ENCODE measurements at places on chromosomes 2 and 18.

DNA sequence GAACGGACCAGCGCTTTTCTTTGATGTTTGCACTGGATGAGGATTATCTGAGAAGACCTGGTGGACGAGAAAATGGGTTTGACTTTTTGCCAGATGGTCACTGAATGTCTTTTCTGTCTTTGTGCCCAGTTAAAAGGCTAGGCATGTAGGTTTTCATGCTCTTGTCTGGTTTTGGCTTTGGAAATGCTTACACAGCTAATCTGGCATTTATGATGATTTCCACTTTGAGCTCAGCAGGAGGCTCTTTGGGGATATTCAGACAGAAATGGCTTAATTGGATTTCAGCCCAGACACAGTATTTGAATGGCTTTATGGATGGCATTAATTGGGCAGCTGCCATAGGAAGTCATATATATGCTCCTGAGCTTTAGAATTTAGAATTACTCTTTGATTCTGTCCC is 59.6 kb downstream of the NCK2 start:
- no peak for DNase-seq

DNA sequence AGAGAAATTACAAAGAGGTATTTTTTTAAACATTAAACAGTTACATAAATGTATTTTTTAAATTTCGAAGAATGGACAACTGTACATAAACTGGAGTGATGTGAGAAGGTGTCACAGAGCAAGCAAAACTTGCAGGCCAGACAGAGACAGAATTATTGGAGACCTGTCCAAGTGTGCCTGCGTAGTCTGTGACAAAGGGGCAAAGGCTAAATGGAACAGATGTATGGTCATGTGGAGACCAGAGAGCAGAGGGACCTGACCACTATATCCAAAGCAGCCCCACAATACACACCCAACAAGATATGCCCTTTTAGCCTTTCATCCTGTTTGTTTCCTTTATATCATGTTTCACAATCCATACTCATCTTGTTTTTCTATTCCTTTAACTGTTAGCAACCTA is 225.3 kb upstream of the VWC2L start:
- DNase-seq: no peak

DNA sequence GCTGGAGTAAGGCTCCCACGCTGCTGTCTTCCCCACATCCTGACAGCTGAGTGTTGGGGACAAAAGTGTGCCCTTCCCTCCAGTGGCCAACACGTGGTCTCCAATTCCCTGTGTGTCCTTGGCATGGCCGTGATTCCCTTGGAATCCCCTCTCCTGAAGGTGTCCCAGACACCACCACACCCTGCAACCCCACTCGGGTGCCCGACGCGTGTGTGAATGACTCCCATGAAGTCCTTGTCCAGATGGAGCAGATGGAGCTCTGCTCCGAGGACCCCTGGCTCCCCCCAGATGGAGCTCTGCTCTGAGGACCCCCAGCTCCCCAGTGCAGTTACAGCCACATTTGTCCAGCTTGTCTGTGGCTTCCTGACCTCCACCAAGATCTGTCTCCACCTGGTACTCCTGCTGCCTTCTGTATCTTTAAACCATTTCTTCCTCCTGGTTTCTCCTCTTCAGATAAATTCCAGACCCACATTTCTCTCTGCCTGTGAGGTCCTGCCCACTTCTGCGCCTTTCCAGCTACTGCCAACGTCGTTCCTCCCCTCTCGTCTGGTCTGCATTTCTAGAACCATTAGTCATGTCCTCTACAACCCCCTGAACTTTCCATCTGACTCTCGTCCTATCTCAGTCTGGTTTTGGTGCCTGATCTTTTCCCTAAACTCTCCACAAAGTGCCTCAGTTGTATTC is 86.8 kb upstream of the PXDN start:
- no peak for DNase-seq

DNA sequence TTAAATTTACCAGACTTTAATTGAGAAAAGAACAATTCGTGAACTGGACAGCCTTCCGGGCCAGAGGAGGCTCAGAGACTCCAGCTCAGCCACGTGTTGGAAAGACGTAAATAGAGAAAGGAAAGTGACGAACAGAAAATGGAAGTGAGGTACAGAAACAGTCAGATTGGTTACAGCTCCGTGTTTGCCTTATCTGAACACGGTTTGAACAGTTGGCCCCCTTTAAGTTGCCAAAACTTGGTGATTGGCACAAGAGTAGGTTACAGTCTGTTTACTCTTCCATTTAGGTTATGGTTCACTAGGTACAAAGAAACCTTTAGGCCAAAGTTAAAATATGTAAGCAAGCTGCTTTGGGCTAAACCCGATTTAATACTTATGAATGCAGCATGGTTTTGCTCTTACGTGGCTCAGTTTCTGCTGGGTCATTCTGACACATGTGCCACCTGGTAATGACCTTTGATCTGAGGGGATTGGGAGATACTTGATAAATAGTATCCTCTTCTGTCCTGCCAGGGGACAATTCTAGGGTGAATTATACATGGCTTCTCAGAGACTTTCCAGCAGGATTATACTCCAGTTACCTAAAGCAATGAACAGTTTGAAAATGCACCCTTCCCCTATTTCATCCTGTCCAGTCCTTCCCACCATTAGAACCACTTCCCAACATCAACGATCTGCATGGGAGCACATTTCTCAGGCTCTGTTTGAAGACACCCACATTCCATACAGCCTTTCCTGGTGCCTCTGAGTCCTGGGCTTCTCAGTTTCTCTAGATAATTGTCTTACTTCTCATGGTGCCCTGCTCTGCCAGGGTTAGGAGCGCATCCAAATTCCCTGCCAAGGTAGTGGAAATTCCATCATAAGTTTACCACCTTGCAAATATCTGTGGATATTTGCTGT is 65.1 kb upstream of the TGIF1 start:
- no peak for DNase-seq

DNA sequence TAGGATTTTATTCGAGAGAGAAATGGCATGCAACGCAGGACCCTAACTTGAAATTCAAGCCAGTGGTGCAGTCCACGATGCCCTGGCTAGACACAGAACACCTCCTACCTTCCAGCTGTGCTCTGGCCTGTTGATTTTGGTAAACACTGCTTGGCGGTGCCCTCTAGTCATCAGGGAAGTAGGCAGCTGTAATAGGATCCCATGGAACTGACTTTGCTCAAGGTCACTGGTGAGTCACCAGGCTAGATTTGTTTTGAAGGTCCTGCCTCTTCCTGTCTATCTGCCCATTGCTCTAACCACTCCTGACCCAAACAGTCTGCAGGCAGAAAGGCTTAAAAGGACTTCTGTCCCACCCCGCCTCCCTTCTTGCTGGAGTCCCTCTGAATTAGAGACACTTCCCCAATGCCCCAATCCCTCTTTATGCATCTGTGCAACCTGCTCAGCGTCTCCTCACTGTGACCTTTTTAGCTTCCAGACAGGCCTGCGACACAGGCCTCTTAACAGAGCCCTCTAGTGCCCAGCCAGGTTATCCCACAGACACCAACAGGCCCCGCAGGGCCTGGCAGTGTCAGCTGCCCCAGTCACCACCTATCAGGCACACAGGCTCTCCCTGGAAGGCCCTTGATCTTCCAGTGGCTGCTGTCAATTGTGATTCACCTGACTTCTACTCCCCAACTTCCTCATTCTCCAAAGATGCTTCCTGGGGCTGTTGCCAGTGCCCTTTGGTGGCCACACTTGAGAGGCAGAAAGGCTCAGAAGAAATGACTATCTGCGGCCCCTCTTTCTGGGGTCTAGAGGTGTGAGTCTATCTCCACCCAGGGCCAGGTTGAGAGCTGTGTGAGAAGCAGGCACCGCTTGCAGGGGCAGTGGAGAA is 5.2 kb downstream of the TMEM127 start:
- DNase-seq: peak; percentile 95

DNA sequence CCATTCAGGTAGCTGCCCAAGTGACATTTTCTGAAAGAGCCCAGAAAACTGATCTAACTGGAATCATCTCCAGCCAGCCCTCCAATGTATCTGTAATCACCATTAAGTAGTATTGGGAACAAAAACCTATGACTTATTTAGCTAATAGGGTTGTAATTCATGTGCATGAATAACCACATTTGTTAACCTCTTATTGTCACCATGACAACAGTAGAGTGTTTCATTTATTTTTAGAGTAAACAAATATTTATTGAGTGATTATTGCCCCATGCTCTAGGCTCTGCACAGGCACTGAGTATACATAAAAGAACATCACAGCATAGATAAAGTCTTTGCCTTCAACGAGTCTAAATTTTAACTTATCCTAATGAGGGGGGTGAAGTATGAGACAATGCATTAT is 265.4 kb upstream of the UBE2E3 start:
- no peak for DNase-seq

DNA sequence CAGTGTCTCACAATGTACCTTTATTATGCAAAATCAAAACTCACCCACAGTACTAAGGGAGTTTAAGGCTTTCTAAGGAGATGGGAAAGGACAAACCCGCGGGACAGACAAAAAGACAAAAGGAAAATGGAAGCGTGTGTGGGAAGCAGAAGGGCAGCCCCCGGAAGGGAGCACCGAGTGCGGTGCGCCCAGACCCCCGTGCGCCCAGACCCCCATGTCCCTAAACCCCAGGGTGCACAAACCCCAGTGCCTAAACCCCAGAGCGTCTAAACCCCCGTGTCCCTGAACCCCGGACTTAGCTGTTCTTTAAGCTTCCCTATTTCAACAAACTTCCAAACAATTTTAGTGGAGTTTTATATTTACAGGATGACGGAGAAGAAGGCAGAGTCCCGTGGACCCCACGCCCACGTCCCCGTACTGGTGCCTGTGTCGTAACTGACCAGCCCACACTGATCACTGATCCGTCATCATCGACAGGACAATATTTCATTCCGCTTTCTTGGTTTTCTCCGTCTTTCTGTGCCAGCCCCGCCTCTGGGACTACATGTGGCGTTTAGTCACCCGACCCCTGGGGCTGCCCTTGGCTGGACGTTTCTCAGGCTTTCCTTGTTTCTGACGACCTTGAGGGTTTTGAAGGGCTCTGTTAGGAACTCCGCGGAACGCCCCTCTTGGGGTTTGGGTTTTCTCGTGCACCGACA is 76.9 kb downstream of the RTP5 start:
- DNase-seq: no peak

DNA sequence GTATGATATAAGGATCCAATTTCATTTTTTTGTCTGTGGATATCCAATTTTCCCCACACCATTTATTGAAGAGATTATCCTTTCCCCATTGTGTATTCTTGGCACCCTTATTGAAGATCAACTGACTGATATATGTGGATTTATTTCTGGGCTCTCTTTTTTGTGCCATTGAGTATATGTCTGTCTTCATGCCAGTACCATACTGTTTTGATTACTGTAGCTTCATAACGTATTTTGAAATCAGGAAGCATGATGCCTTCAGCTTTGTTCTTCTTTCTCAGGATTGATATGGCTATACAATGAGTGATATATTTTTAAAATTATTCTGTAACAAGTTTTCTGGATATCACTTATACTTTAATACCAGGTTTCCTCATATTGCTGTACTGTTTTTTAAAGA is 58.1 kb upstream of the DLX2 start:
- no peak for DNase-seq

DNA sequence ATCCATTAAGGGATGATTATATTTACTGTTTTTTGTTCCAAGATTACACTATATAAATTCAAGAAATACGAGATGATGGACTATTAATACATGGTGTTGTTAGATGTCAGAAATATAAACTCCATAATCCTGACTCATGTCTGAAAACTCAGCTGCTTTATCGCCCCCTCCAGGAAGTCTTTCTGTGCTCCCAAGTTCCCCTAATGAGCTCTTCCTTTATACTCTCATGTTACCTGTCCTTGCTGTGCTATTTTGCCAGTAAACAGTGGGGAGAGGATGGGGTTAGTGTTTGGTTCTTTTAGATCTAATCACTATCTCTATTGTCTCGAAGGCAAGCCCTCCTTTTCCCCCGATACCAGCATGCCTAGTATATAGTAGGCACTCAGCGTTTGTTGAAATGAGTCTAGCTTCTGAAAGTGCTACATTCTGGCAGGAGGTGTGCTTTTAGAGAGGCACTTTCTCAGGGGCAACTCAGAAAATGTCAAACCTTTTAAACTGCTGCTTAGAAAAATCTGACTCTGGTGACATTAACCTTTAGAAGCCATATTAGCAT is 21.4 kb upstream of the BARD1 start:
- DNase-seq: no peak

- no peak for DNase-seq
Measured at GRCh38 chr18:34697233-34697632, 12.9 kb upstream of the DTNA start.

DNA sequence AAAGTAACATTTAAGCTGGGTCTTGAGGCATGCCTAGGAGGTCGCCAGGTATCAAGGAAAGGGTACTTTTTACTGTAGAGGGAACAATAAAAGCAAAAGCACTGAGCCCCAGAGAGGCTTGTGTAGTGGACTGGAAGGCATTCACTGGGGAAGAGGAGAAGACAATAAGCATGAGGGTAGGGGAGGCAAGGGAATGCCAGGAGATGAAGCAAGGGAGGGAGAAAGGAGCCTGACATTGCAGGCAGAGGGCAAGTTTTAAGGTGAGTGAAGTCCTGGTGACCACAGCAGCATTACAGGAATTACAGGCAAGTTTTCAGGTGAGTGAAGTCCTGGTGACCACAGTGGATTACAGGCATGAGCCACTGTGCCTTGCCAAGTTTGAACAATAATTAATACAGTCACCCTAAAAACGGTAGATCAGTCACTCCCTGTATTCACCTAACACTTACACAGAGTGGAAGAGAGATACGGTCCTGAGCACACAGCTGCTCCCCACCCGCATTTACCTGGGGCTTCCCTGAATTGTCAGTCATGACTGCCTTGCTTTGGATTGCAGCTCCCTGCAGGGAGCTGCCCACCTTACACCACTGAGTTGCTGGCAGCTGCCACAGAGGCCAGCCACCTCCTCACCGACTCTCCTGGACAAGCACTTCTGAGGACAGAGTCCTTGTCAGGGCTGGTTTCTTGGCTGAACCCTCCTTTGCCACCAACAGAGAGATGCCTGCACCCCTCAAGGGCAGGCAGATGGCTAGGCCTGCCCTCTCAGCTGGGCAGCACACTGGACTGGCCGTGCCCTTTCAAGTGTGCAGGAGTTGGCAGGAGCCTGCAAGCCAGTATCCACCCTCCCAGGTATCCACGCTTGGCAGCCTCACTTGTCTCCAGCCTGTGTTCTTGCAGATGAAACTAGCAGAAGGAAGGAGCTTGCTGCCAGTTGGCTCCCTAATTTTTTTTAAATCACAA is 153.2 kb upstream of the MSH6 start:
- no peak for DNase-seq

DNA sequence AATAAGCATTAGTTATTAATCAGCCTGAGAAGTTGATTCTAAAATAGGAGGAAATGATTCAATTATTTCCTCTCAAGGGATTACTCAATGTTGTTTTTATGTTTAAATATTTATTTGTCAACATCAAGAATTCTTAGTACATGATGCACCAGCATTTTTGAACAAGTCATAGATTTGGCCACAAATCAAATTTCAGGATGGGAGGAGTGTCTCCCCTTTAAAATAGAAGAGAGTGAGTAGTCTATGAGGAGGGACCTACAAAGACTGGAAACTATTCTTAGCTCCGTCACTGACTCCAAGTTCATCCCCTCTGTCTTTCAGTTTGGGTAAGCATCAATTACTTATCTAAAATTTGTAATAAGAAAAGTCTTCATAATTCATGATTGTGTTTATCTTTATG is 18.6 kb upstream of the IL18R1 start:
- DNase-seq: no peak
